ENCODE measurements at places on chromosomes 6 and 20.

DNA sequence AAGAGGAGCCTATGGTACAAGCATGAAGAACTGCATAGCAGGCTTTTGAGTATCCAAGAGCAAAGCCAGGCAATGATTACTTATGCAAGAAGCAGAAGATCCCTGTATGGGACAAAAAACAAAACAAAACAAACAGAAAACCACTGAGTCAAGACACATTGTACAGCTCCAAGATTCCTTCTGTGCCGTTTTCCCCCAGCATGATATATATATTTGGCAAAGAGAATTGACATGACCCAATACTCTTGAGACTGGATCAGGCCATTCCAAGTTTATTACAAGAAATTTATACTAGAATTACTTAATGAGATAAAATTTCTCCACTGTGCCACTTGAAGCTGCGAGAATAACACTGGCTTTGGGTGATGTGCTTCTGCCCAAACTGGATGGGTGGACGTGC is 65.5 kb downstream of the TRMT11 start:
- no peak for DNase-seq

DNA sequence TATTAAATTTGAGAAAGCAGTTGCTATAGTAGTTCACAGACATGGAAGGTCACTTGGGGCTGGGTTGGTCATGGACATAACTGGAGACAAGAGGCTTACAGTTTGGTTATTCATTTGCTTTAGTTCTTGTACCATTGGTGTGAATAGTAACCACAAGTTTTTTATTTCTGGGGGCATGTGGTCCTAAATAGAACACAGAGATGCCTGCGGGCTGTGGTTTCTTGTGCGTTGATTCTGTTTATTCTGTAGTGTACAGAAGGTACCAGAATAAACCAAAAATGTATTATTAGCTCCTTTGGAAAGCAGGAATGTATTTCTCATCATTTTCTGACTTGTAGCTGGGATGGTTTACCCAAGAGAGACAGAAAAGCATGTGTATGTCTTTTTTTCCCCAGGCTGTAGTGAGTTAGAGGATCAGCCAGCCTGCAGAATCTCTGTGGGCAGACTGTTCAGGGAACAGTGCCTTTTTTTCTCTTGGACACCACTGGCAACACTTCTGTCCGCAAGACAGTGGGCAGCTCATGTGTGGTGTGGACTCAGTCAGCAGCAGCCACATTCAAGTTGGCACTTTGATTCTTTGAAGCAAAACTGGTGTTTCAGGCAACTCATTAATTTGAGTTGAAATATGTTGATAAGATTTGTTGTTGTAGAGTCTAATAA is 122.1 kb downstream of the LRRC1 start:
- no peak for DNase-seq

DNA sequence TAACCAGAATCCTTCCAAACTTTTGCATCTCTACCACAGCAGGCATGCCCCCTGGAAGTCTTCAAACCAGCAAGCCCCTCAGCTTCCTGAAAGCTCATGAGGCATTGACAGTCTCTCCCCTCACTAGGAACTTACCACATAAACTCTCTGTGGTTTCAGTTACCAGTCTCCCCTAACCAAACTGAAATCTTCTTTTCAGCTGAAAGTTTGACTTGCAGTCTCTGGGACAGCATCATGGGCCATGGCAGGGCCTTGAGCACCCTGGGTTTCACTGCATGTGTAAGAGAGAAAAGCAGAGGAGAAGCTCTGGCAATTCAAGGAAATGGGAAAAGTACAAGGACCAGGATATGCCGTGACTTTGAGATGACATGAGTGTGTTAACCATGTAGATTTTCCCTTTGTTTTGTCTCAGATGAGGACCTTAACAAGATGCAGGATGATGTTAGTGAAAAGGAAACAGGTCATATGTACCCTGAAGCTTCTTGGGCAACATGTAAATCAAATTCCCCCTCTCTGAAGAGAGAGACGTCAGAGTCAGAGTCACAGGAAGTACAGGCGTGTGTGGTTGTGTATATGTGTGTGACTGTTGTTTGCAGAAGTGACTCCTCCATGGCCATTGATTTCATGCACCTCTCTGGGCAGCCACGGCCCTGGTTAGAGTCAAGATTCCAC is 106.3 kb downstream of the TNFRSF21 start:
- no peak for DNase-seq

- no peak for DNase-seq
These were observed 12.3 kb upstream of the RAET1L start for GRCh38 chr6:150037526-150038201.

DNA sequence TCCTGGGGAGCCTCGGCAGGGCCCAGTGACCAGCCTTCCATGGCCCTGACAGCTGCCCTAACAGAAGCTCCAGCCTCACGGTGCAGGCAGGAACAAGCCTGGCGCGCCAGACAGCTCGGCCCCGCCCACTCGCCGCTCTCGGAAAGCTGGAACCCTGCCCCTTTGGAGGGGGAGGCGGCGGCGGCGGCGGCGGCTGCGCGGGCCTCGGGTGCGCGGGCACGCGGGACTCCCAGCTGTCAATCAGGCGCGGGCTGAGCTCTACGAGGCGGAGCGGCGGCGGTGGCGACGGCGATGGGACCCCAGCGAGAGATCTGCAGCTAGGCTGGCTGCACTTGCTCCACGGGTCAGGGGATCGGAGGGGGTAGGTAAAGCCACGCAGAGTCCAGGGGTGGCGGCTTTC is at the start of gene NRSN1:
NRSN1 (plus strand) TSS at position 236 of the 400 bp plus-strand sequence. CDS start 8,113 bp downstream, outside the sequence.
- peak; percentile 70 for DNase-seq

DNA sequence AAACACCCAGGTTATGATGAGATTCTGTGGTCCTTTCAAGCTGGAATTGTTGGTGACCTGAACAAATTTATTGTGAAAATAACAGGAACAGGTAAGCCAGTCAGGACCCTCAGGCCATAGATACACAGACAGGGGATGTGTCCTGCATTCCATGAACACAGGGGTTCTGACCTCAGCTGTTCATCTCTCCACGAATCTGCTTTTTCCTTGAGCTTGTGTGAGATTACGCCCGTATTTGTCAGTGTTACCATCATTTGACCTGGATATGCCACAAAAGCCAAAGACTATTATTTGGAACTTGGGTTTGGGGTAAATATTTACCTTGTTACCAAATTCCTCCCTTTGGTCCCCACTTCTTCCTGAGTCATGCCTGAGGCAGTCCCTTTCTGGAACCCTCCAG is 288.9 kb downstream of the PREX1 start:
- DNase-seq, result no peak

GRCh38 chr6:37123957-37124729 is 45.8 kb upstream of the PIM1 start:
- DNase-seq, result no peak

- no peak for DNase-seq
These were observed 131.1 kb downstream of the JARID2 start for GRCh38 chr6:15376900-15377487.

- DNase-seq, result peak; percentile 62
These were observed 67.5 kb upstream of the COL21A1 start for GRCh38 chr6:56314683-56315523.

GRCh38 chr6:72864799-72865198 is 242.9 kb downstream of the KCNQ5 start:
- no peak for DNase-seq

GRCh38 chr20:2103461-2104153 is 2.0 kb downstream of the STK35 start:
- DNase-seq, result no peak

- no peak for DNase-seq
These were observed 178.9 kb downstream of the SASH1 start for GRCh38 chr6:148521586-148521985.

DNA sequence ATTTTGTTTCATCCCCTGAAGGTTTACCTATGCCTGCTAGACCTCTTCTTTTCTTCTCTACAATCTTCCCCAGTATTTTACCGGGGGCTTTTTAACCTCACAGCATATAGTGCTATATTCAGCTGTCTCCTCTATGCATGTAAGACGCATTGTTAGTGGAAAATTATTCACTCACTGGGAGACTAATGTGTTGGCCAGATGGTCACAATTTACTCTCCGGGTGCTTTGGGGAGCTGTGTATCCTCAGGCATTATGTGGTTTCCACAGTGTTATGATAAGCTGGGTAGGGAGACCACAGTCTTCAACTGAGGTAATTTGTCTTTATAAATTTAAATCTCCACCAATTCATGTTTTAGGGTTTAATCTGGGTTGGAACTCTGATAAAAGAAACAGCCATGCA is 553.8 kb upstream of the PTCHD4 start:
- DNase-seq, result peak; percentile 26

DNA sequence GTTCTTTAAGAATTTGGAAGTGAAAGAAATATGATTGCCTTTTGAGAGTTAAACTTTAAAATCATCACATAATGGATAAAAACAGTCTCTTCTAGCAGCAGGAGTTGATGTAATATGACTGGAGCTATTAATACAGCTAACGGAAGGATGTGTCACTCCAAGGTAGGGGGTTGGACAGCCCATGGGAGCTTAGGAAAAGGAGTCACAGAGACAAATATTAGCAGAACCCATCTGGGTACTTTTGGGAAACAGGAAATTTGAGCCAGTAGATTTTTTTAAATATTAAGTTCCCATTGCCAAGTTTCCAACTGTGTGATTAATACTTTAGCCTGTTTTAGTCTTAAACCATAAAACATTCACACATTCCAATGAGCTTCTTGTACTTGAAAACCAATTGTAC is 164.7 kb upstream of the RIMS1 start:
- no peak for DNase-seq

GRCh38 chr6:125954735-125955339 is 1.7 kb upstream of the HINT3 start:
- DNase-seq, result no peak

- no peak for DNase-seq
These were observed 454.6 kb upstream of the EYS start for GRCh38 chr6:66161546-66162108.

DNA sequence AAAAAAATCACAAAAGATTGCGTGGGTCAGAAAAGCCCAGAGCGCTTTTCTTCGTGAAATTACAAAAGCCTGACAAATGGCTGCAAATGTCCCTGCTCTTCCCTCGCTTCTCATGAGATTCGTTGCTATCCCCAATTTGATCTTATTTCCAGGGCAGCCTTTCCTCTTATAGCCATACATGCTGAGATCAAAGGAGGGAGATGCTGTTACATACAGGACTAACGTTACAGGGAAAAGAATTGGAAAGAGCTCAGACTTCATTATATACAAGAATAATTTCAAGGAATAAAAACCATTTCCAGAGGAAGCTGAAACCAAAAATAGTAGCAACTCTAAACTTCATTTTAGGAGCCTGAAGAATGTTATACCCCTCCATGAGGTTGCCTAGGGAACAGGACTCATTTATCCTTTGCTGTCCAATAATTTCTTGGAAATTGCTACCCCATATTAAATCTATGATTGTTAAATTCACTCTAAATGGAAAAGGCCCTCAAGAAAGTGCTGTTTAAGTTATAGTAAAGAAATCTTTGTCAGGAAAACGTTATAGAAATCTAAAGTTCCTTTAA is 81.0 kb downstream of the METTL24 start:
- DNase-seq, result no peak

DNA sequence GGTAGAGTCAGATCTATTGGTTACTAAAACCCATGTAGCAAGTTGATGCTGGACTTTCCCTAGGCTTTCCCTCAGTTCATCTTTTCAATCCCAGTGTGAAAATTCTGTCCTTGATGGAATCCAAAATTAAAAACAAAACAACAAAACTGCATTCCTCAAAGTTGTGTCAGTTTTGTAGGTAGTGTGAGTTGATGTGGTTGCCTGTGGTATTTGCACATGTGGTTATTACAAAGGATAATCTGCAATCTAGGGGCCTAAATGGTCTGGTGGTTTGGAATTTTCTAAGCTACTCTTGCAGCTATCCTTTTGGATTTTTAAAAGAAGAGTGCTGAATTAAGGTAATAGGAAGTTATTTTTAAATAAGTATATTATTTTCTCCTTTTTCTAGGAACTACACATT is 132.2 kb upstream of the SCGN start:
- DNase-seq, result no peak

- no peak for DNase-seq
These were observed 30.7 kb downstream of the KCNK5 start for GRCh38 chr6:39198528-39198927.

GRCh38 chr6:22142856-22143255 is 154.0 kb downstream of the PRL start:
- no peak for DNase-seq

- DNase-seq, result no peak
These were observed 18.1 kb downstream of the SLX4IP start for GRCh38 chr20:10453241-10453640.

DNA sequence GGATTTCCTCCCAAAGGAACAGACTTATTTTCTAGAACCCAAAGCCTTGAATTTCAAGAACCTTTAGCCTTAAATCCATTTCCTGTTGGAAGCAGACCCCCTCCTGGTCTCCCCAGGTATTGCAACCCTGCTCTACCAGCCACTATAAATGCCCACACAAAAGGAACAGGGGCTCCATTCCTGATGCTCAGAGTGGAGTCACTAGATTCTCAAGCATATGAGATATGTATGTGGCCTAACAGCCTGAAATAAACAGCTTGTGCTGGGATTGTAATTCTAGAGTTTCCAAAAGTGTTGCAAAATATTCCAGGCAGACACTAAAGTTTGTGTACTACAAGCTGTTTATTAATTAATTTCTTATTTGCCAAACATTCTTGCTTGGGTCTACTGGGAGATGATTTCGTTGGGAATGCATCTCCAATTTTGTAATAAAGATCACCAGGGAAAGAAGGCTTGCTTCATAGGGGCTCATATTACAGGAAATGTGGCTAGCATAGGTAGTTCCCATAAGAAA is 44.8 kb downstream of the RIPOR3 start:
- no peak for DNase-seq

Data from NCI-H748 treated with DMSO at 0.1 percent for 48 hours (cell line).